Left lung (tissue), 14 donors: ENCODE measurements at places on chromosomes 12 and 14.

DNA sequence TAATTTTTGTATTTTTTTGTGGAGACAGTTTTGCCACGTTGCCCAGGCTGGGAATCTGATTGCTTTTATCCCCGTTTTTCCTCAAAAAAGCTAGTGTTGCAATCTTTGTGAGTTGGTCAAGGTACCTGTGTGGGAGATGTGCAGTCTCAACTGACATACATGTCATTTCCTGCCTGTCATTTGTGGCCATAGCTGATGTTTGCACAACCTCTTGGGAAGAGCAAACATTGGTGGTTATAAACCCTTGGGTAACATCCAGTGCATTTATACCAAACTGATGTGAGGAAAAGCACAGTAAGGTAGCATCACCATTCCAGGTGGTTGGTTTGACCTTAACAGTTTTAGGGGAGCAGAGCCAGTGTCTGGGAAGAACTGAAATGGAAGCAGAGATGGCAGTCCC is 54.7 kb downstream of the ATG14 start:
- DNase-seq: no peak

GRCh38 chr12:71718611-71719010 is 32.7 kb downstream of the TMEM19 start:
- DNase-seq: no peak

GRCh38 chr12:126247936-126248335 is 1182.7 kb downstream of the AACS start:
- DNase-seq: no peak

GRCh38 chr12:1102791-1103450 is 111.9 kb downstream of the ERC1 start:
- no peak for DNase-seq

GRCh38 chr12:76569685-76570604 is 10.4 kb upstream of the OSBPL8 start:
- DNase-seq: no peak

- DNase-seq: no peak
Measured at GRCh38 chr12:3342051-3342450, 149.0 kb upstream of the PRMT8 start.

DNA sequence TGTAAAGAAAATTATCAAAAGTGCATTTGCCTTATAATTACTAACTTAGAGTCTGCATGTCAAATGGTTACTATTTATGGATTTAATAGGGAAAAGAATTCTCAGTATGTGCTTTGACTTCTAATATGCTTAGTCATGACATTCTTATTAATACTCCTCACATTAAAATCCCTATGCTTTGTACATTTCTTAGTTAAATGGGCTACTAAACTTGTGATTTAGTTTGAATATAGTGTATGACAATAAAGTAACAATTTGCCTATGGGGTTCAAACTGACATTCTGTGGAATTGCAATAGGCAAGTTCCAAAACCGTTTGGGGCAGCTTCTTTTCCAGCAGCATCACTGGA is 361.9 kb upstream of the TMTC1 start:
- DNase-seq: no peak

DNA sequence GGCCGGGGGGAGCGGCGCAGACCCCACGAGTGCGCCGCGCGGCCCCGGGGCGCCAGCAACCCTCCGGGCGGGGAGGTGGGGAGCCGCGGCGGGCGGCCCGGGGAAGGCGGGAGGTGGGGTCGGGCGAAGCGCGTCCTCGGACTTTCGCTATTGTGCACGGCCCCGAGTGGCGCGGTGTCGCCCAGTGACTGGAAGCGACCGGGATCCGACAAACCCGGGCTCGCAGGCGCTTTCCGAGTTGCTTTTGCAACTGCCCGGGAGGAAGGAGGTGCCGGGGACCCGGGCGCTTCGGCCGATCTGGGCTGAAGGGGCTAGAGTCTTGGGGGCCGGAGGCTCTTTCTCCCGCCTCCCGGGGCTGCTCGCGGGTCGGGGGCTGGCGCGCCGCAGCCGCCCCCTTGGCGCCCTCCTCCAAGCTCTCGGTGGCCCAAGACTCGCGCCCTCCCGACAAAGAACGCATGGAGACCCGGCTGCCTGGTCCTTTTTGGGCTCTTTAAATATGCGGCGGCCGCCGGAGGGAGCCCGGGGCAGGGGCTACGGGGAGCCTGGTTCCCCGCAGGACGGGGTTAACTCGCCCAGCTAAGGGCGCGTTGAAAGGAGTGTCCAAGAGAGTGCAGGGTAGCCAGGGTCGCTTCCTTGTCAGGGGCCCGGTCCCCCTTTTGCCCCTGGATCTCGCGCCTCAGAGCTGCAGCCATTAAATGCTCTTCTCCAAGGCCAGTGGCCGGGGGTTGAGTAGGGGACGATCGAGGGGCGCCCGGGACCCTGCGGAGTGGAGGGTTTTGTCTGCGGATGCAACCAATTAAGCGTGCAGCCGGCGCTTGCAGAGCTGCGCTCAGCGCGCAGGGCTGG is 1.4 kb downstream of the HMGA2 start:
- peak; percentile 56 for DNase-seq

GRCh38 chr14:101763941-101764709 is 2.6 kb downstream of the PPP2R5C start:
- peak; percentile 9 for DNase-seq

DNA sequence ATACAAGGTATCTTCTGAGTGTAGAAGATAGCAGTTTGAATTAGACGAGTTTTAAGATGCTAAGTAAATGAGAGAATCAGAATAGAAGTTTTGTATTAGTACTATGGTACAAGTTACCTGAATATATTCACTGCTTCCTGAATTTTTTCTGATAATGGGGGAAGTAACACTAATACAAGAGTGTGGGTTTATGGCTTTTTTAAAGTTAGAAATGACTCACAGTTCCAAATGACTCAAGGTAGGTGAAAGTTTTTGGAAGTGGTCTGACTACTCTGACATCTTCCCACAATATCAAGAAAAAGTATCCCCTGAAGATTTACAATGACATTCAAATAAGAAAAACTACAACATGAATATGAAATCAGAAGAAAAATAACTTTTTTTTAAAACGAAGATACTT is 123.7 kb upstream of the GARIN6 start:
- DNase-seq: no peak

DNA sequence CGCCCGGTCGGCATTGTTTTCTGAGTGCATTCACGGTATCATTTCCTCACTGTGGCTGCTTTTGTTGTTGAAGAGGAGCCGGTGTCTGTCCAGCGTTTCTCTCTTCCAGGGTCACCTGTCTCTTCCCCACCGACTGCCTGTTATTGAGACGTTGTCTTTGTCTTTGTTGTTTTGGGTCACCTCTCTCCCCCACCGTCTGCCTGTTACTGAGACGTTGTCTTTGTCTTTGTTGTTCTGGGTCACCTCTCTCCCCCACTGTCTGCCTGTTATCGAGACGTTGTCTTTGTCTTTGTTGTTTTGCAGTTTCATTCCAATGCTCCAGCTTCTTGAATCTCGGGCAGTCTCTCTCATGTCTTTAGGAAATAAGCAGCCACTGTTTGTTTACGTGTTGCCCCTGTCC is 69.9 kb downstream of the DDX51 start:
- no peak for DNase-seq

GRCh38 chr12:48037267-48037915 is 33.1 kb upstream of the COL2A1 start:
- DNase-seq: peak; percentile 38

GRCh38 chr14:105385698-105386365 is 12.5 kb upstream of the TEX22 start:
- DNase-seq: no peak

DNA sequence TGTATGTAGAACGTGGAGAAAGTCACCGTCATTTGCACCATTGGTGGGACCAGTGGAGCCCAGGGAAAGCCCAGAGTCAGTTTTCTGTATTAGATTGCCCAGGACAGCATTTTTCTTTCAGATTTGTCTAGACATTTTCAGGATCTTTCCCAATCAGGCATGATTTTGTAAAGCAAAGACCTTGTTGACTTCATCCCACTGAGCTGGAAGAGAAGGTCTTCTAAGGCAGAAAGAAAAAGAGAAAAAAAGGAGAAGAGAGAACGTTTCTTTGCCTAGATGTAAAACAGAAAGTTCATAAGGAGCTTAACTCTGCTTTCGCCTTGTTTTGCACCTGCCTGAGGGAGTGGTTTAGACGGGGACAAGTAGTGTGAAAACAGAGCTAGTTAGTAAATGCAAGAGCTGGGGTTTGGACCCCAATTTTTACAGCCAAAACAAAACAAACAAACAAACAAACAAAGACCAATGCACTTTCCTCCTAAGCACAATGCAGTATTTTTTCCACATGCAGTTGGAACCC is 273.1 kb downstream of the ZFP36L1 start:
- DNase-seq: no peak

- DNase-seq: no peak
Measured at GRCh38 chr12:107377596-107378385, 284.4 kb upstream of the CRY1 start.

DNA sequence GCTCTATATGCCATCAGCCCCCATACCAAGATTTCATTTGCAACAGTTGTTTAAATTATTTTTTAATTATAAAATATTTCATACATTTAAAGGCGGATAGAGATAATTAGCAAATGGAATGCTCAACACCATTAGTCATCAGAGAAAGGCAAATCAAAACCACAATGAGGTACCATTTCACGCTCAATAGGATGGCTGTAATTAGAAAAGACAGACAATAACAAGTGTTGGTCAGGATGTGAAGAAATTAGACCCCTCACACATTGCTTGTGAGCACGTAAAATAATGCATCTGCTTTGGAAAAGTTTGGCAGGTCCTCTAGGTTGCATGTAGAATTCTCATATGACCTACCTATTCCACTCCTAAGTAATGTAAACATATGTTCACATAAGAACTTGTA is 35.3 kb upstream of the EPS8 start:
- no peak for DNase-seq

DNA sequence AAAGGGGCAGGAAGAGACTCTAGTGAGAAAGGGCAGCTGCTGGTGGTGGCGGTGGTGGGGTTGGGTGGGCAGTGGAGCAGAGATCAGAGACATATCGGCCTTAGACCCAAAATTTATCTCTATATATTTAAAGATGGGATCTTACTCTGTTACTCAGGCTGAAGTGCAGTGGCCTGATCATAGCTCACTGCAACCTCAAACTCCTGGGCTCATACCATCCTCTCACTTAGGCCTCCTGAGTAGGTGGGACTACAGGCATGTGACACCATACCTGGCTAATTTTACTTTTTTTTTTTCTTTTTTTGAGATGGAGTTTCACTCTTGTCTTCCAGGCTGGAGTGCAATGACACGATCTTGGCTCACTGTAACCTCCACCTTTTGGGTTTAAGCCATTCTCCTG is 18.6 kb upstream of the ITGA5 start:
- no peak for DNase-seq

GRCh38 chr12:59636945-59637691 is 41.3 kb downstream of the SLC16A7 start:
- DNase-seq: no peak

DNA sequence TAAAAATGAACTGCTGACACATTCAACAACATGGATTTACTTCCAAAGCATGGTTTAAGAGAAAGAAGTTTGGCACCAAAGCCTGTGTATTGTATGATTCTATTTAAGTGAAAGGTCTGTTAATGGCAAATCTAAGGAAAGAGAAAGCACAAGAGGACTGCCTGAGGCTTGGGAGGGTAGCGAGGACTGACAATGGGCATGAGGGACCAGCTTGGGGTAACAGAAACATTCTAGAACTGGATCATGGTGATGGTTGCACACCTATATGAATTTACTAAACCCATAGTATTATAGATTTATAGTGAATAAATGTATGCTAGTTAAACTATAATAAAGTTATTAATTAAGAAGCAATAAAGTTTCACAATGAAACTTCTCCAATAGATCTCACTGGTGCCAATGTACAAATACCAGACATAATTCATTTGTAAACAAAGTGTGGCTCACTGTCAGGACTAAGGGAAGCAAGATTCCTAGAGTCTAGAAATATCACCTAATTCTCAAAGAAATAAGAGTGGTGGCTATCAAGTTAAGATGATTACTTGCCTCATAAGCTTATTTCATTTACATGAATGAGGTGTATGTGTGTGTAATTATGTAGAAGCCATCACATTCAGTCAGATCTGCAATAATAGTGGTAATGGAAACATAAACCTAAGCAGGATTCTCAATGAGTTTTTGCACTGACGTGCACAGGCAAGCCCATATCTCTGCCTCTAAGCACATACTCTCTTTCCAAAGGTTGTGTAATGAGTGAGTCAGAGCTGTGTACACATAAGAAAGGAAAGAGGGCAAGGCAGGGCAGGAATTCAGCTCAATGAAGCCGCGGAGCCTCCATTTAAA is 353.4 kb downstream of the KCNH5 start:
- peak; percentile 25 for DNase-seq

- DNase-seq: no peak
Measured at GRCh38 chr12:112907415-112908157, 824 bp downstream of the OAS1 start.

- DNase-seq: no peak
Measured at GRCh38 chr12:24889411-24889810, 59.5 kb downstream of the BCAT1 start.

DNA sequence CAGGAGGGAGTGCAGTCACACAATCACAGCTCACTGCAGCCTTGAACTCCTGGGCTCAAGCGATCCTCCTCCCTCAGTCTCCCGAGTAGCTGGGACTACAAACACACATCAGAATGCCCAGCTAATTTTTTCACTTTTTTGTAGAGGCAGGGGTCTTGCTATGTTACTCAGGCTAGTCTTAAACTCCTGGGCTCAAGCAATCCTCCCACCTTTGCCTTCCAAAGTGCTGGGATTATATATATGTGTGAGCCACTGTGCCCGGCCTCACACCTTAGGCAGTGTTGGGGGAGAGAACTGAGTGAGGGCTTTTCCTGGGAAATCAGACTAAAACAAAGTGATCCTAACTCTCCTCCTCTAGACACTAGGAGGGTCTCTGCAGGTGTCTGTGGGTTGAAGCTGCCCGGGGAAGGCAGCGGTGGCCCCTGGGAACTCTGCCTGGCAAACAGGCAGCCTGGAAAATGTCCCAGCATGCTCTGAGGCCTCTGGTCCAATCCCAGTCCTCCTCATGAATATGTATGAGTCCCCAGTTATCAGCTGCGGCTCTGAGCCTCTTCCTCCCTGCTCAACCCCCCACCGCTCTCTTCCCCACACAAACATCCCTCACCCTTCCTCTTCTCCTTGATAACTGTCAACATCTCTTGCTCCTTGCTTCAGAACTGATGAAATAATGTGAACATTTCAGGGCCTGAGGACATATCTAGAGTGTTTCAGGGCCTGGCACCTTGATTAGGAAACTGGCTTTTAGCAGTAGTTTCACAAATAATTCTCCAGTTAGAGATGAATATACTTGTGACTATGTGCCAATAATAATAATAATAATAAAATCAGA is 7.9 kb upstream of the NAA25 start:
- DNase-seq: peak; percentile 52

- no peak for DNase-seq
Measured at GRCh38 chr12:4771960-4772566, 51.9 kb downstream of the GALNT8 start.
